ENCODE measurements at places on chromosomes 1 and 21. TPM values are rescaled to one million over a fixed set of nuclear protein-coding genes. Genes with fewer than 3 reads are reported as not detected.

Gene PLA2G2C
- total RNA-seq, result not detected

Gene WNT2B
- total RNA-seq, result 0.22 TPM

- H3K4me3 ChIP-seq, result no peak overlapping the region
- H3K4me1 ChIP-seq, result no peaks in the 10 kb centered on the region
- H3K36me3 ChIP-seq, result no peaks in the 10 kb centered on the region
- H3K27ac ChIP-seq, result no peak overlapping the region
These were observed 80.2 kb upstream of the ACTRT2 start for GRCh38 chr1:2941040-2941439.

Gene YBX1
- total RNA-seq, result 531 TPM

Gene HNRNPCL1
- not detected for total RNA-seq

Gene TM2D1
- 43.8 TPM for total RNA-seq

DNA sequence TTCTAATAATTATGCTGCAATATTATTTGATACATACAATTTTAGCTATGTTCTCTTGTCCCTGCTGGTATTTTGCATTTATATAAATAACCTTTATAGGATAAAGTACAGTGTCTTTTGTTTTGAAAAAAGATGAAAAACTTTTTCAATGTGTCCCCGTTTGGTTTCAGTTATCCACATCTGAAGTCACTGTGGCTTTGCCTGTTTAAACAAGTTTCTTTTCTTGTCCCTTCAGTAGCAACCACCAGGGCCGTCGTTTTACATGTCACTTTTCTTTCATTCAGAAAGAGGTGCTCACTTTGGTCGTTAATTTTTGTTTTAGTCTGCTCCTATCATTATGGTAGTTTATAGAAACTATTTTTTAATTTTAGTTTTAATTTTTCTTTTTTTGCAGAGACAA lies 41.4 kb downstream of the RABGAP1L start:
- H3K4me3 ChIP-seq, result no peak overlapping the region
- no peak for DNase-seq
- peaks cover 21% of the 10 kb centered on the region for H3K36me3 ChIP-seq

GRCh38 chr21:32515874-32516273 lies 69.4 kb downstream of the TCP10L start:
- H3K27ac ChIP-seq, result no peak overlapping the region
- H3K27me3 ChIP-seq, result no peaks in the 10 kb centered on the region
- no peaks in the 10 kb centered on the region for H3K36me3 ChIP-seq
- DNase-seq, result no peak
- H3K4me1 ChIP-seq, result no peaks in the 10 kb centered on the region

GRCh38 chr21:41437729-41438128 lies 11.7 kb downstream of the MX1 start:
- peak overlapping the region; percentile 63 for H3K27ac ChIP-seq
- H3K4me1 ChIP-seq, result peaks cover 71% of the 10 kb centered on the region
- H3K36me3 ChIP-seq, result peaks cover 72% of the 10 kb centered on the region
- no peak overlapping the region for H3K4me3 ChIP-seq
- no peaks in the 10 kb centered on the region for H3K27me3 ChIP-seq

Gene RXFP4
- total RNA-seq, result not detected

- no peaks in the 10 kb centered on the region for H3K36me3 ChIP-seq
- H3K27me3 ChIP-seq, result no peaks in the 10 kb centered on the region
- no peaks in the 10 kb centered on the region for H3K4me1 ChIP-seq
- no peak overlapping the region for H3K4me3 ChIP-seq
- H3K27ac ChIP-seq, result no peak overlapping the region
These were observed 407.9 kb upstream of the ZRANB2 start for GRCh38 chr1:71488555-71489252.

GRCh38 chr1:188489336-188490112 lies 1660.8 kb downstream of the PLA2G4A start:
- no peak overlapping the region for H3K4me3 ChIP-seq
- DNase-seq, result no peak
- no peaks in the 10 kb centered on the region for H3K36me3 ChIP-seq

GRCh38 chr1:43305926-43306687 lies 5.3 kb downstream of the TIE1 start:
- H3K36me3 ChIP-seq, result no peaks in the 10 kb centered on the region
- H3K4me1 ChIP-seq, result peaks cover 2% of the 10 kb centered on the region
- H3K27me3 ChIP-seq, result no peaks in the 10 kb centered on the region
- no peak overlapping the region for H3K4me3 ChIP-seq
- no peak for DNase-seq

- no peaks in the 10 kb centered on the region for H3K36me3 ChIP-seq
- DNase-seq, result no peak
- H3K27ac ChIP-seq, result no peak overlapping the region
- peaks cover 34% of the 10 kb centered on the region for H3K27me3 ChIP-seq
- peak overlapping the region; percentile 48 for H3K4me3 ChIP-seq
These were observed 76.2 kb downstream of the NFIA start for GRCh38 chr1:61158591-61158990.

- no peaks in the 10 kb centered on the region for H3K27me3 ChIP-seq
- DNase-seq, result no peak
- H3K27ac ChIP-seq, result no peak overlapping the region
These were observed 177.2 kb upstream of the C8B start for GRCh38 chr1:57142999-57143398.

Gene FCRL3
- total RNA-seq, result 16.0 TPM

GRCh38 chr1:18217398-18218043 lies 109.9 kb downstream of the IGSF21 start:
- H3K27ac ChIP-seq, result no peak overlapping the region
- no peak for DNase-seq

Gene SAMSN1
- total RNA-seq, result 121 TPM

Gene OVAAL
- not detected for total RNA-seq

DNA sequence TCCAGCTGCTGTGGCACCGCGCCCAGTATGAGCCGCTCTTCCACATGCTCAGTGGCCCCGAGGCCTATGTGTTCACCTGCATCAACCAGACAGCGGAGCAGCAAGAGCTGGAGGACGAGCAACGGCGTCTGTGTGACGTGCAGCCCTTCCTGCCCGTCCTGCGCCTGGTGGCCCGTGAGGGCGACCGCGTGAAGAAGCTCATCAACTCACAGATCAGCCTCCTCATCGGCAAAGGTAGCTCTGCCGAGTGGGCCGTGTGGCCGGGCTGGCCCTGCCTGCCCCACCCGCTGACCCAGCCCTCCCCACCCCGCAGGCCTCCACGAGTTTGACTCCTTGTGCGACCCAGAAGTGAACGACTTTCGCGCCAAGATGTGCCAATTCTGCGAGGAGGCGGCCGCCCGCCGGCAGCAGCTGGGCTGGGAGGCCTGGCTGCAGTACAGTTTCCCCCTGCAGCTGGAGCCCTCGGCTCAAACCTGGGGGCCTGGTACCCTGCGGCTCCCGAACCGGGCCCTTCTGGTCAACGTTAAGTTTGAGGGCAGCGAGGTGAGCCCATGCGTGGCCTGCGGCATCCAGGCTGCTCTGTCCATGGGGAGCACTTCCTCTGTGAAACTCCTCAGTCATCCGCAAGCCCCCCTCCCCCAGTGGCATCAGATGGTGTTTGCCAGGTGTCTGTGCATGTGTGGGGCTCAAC lies 64.2 kb downstream of the PIK3CD start:
- DNase-seq, result peak; percentile 78
- peak overlapping the region; percentile 95 for H3K4me3 ChIP-seq
- peak overlapping the region; percentile 99 for H3K27ac ChIP-seq
- H3K27me3 ChIP-seq, result no peaks in the 10 kb centered on the region

GRCh38 chr1:56029319-56030003 lies 549.9 kb downstream of the PLPP3 start:
- no peak overlapping the region for H3K4me3 ChIP-seq
- H3K4me1 ChIP-seq, result no peaks in the 10 kb centered on the region
- H3K27ac ChIP-seq, result no peak overlapping the region
- H3K36me3 ChIP-seq, result no peaks in the 10 kb centered on the region

DNA sequence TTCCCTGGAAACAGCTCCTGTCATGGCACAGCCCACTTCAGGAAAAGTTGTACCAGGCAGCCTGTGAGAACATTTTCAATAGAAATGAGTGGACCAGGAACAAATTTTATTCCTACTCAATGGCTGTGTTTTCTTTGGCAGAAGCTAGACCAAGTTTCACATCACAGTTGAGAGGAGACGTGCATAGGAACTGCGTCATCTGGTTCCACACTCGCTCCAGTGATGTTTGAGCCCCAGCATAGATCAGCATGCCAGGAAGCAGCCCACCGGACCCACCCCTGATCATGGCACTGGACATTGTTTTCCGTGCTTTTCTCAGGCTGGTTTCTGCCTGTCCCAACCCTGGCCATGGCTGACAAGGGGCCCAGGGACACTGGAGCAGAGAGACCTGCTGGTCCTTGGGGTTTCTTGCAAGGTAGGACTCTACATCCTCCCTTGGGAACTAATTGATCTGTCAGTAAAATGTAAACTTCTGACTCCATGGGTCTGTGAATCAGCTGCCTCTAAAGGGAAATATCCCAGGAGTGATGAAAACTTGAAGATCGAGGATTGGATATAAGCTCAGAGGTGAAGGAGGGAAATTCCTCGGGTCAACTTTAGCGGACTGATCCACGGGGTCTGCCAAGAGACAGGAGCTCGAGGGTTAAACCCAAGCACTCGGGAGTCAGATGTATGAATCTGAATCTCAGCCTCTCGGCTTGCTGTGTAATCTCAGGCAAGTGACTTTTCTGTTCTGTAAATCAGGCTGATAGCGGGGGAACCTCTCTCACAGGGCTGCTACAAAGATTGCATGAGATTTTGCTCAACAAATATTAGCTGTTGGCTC lies 35.7 kb downstream of the NEK2 start:
- H3K27me3 ChIP-seq, result peaks cover 19% of the 10 kb centered on the region
- H3K36me3 ChIP-seq, result no peaks in the 10 kb centered on the region
- no peak for DNase-seq
- H3K4me1 ChIP-seq, result peaks cover 14% of the 10 kb centered on the region

GRCh38 chr21:36883532-36884486 lies 82.7 kb downstream of the HLCS start:
- H3K36me3 ChIP-seq, result peaks cover 26% of the 10 kb centered on the region
- no peak overlapping the region for H3K27ac ChIP-seq
- no peaks in the 10 kb centered on the region for H3K4me1 ChIP-seq
- no peaks in the 10 kb centered on the region for H3K27me3 ChIP-seq

DNA sequence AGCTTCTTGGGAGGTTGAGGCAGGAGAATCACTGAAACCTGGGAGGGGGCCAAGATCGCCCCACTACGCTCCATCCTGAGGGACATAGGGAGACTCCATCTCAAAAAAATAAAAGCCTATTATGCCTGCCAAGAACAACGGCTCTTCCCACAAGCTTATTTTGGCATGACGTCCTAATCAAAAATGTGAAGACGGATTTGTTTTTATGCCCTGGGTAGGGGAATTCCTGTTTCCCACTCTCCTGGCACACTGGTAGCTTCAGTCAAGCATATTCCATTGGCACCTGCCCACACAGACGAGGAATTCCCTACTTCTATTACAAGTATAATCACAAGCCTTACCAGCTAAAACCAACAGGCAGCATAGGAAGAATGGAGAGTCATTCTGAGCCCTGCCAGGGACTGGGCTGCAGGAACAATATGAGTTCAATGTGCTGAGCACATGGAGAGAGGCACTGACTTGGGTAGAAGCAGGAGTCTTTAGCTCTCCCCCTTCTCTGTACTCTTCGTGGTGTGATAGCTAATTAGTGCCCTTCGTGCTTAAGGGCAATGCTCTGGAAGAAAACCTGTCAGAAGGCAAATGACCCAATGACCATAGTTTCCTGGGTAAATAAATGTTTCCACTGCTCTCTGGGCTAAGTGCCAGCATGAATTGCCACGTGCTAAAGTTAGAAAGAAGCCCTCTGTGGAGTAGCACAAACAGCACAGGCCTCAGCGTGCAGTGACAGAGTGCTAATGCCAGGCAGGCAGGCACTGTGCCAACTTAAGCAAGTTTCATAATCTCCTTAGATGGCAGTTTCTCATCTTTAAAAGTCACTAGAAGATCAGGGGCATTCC lies 16.8 kb downstream of the TNFSF4 start:
- H3K4me3 ChIP-seq, result no peak overlapping the region
- H3K4me1 ChIP-seq, result peaks cover 7% of the 10 kb centered on the region
- peaks cover 14% of the 10 kb centered on the region for H3K36me3 ChIP-seq
- H3K27ac ChIP-seq, result no peak overlapping the region

GRCh38 chr1:175127565-175127964 lies 59.9 kb downstream of the TNN start:
- no peaks in the 10 kb centered on the region for H3K36me3 ChIP-seq
- peaks cover 3% of the 10 kb centered on the region for H3K4me1 ChIP-seq
- no peak for DNase-seq
- peaks cover 3% of the 10 kb centered on the region for H3K27me3 ChIP-seq

DNA sequence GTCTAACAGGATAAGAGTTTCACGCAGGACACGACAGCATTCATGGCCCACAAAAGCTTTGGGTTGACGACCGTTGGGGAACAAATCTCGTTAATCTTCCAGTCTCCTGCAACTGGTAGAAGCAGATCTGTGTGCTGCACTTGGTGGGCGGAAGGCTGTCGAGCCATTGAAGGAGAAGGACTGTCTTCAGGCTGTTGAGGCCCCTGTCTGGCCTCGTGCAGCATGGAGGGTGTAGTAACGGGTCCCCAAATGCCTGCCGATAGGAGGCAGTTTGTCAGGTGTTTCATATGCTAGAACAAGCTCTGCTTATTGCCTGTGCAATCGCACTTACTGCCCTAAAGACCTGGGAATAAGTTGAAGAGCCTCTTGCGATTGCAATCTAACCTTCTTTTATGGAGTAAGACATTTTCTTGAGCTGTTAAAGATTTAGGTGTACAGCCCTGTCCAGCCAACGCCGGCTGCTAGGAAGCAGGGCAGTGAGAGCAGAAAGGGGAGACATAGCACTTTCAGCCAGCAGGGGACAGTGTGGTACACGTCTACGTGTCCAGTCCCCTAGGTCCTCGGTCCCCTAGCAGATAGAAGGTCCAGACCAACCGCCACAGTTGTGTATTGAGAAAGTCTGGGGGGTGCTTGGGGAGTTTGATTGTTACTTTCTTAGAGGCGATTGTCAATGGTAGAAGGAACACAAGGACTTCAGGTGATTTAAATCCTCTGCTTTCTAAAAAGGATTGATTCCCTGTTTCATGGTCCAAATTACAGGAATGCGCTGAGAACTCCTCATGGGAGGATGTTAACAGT lies 102.3 kb upstream of the TMPRSS2 start:
- DNase-seq, result no peak
- H3K4me1 ChIP-seq, result peaks cover 1% of the 10 kb centered on the region
- no peak overlapping the region for H3K4me3 ChIP-seq
- H3K27me3 ChIP-seq, result peaks cover 18% of the 10 kb centered on the region

GRCh38 chr21:31490443-31490842 lies 146.4 kb upstream of the TIAM1 start:
- H3K27me3 ChIP-seq, result peaks cover 2% of the 10 kb centered on the region
- no peak overlapping the region for H3K4me3 ChIP-seq
- peaks cover 4% of the 10 kb centered on the region for H3K36me3 ChIP-seq
- DNase-seq, result no peak
- no peak overlapping the region for H3K27ac ChIP-seq

- H3K4me1 ChIP-seq, result peaks cover 31% of the 10 kb centered on the region
- no peak overlapping the region for H3K4me3 ChIP-seq
- peaks cover 24% of the 10 kb centered on the region for H3K36me3 ChIP-seq
- no peaks in the 10 kb centered on the region for H3K27me3 ChIP-seq
These were observed 8.6 kb downstream of the LIX1L start for GRCh38 chr1:145949219-145949618.

DNA sequence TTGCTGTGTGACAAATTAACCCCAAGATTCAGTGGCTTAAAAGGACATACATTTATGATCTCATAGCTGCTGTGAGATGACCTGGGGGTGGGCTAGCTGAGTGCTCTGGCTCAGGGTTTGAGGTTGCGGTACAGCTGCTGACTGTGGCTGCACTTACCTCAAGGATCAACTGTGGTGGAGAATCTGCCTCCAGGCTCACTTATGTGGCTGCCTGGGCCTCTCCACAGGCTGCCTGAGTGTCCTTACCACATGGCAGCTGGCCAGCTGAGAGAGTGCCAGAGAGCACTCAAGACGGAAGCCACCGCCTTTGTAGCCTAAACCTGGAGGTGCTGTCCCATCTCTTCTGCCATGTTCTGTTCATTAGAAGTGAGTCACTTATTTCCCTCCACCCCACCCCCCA lies 5.7 kb downstream of the LRRC71 start:
- H3K4me1 ChIP-seq, result peaks cover 21% of the 10 kb centered on the region
- no peaks in the 10 kb centered on the region for H3K36me3 ChIP-seq
- H3K27ac ChIP-seq, result no peak overlapping the region
- H3K27me3 ChIP-seq, result peaks cover 88% of the 10 kb centered on the region
- peak; percentile 60 for DNase-seq

Gene FCRL2
- total RNA-seq, result not detected
